SK-N-SH (cell line): ENCODE measurements at places on chromosomes 6 and 20.

GRCh38 chr6:130537447-130537846, 171.6 kb downstream of the TMEM200A start:
- DNase-seq = no peak

- DNase-seq = no peak
Measured at GRCh38 chr6:45645302-45645701, 267.6 kb upstream of the SUPT3H start.

DNA sequence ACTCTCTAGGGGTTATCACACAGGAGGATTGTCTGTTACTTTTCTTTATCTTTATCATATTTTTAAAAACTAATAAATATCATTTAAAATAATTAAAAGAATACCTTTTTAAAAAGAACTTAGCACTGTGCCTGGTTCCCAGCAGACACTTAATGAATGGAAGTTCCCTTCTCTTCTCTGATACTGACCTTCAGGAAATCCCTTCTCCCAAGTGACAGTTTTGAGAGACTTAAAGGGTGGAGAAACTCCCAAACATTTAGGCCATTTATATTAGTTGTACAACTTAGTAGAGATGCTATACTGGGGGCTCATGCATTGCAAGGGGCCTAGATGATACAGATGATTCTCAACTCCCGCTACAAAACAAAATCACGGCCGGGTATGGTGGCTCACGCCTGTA, 18.5 kb downstream of the MAP1LC3A start:
- no peak for DNase-seq

DNA sequence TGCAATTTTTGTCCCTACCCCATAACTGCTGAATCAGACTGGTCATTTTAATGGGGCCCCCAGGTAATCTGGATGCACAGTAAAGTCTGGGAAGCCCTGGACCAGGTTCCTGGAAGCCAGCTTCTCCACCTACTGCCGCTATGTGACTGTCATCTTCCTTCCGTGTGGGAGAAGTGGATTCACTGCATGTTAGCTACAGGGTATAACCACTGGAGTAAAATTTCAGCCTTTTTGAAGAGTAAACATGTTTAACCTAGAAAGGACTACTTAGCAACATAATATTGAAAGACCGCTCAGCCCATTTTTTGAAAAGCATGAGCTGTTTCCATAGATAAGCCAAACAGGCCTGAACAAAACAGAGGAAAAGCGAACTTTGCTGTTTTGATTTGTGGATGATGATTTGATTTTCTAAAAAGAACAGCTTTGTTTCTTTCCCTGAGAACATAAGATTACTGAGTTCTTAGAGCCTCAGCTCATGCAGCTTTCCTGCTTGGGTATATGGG, 208.1 kb downstream of the PLCB4 start:
- no peak for DNase-seq

GRCh38 chr6:36443471-36444428, 950 bp downstream of the KCTD20 start:
- DNase-seq = peak; percentile 63

DNA sequence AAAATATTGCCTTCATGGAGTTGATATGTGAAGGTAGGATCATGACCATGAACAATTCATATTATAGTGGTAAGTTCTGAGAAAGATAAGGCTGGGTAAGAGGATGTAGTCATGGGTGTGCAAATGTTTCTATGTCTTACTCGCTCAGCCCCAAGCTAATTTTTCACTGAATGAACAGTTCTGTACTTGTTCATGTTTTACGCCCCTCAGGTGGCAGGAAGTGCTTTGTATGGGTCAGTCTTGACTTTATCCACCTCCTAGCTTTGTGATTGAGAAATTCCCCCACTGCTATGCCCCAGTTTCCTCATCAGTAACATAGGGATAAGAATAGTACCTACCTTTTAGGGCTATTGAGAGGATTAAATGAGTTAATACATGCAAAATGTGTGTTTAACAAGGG, 148.2 kb upstream of the KCNG1 start:
- DNase-seq = no peak

- no peak for DNase-seq
Measured at GRCh38 chr20:51640743-51641142, 98.2 kb upstream of the NFATC2 start.

DNA sequence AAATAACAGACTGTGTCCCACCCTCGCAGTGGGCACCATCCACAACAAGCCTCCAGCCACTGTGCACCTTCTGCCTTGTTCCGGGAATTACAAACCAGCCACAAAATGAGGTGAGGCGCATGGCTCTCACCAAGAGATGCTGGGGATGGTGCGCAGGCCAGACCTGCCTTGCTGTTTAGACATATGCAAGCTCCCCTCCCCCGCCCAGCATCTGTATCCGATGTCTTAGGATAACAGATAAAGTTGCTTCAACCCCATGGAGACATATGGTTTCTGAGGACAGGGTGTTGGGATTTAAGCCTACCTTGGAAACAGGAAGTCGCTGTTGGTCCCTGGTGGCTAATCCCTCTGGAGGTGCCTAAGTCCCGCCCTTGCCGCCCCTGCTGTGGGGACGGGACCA, 50.4 kb upstream of the MPC1 start:
- DNase-seq = no peak

- DNase-seq = peak; percentile 39
Measured at GRCh38 chr6:22612236-22612635, 42.9 kb downstream of the HDGFL1 start.

- no peak for DNase-seq
Measured at GRCh38 chr20:9969626-9970025, 65.2 kb upstream of the ANKEF1 start.

- DNase-seq = no peak
Measured at GRCh38 chr6:170143401-170144150, 147.3 kb downstream of the DLL1 start.

DNA sequence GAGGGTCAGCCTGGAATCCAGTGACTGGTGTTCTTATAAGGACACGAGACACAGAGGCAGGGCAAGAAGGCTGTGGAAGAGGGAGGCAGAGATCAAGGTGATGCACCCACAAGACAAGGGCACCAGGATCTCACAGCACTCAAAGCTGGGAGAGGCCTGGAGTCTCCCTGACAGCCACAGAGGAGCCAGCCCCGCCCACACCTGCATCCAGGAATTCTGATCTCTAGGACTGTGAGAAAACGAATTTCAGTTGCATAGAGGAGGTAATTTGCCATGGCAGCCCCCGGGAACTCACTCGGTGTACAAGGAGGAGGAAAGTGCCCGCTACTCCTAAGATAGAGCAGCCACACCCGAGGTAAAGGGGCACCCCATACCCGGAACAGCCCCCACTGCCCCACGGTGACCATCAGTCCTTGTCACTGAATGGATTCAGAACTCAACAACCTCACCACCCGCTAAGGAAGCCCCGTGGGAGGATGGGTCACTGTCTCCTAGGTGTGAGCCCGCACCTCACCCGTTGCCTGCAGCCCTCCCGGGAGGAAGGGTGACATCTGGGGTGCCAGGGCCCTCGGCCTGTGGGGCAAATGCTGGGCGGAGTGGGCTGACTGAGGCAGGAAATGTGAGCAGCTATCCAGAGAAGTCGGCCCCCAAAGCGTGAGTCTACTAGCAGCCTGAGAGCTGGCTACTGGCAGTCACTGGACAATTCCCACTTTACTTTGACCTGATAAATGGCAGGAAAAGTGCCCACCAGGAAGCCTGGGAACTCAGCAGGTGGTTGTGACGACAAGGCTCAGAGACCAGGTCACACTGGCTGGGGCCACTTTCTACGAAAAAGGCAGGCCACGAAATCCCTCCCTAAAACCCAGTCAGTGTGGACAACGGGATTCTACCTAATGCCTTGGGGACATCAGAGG, 22.4 kb downstream of the DLL1 start:
- DNase-seq = no peak

DNA sequence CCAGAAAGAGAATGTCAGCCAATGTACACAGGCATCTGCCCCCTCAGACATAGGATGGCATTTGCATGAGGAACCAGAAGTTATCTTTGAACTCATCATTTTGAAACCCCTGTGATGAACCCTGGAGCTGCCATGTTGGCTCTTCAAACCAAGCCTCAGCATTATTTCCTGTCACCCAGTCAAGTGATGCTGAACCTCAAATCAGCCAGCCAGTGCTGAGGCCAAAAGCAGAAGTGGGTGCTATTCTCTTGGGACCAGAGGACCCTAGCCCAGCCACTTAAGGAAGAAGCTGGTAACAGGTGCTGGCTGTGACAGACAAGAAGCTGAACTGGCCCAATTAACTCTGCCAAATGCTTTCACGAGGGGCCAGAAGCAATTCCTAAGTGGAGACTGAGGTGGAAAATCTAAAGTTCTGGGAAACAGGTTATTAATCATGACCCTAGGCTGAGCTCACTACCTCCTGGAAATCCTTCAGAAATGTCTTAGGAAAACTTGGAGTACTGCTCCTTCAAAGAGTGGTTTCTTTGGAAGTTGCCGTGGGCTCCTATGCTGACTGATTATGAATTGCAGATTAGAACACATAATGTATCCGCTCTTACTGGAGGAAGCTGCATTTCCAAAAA, 4.0 kb downstream of the PKIG start:
- no peak for DNase-seq

DNA sequence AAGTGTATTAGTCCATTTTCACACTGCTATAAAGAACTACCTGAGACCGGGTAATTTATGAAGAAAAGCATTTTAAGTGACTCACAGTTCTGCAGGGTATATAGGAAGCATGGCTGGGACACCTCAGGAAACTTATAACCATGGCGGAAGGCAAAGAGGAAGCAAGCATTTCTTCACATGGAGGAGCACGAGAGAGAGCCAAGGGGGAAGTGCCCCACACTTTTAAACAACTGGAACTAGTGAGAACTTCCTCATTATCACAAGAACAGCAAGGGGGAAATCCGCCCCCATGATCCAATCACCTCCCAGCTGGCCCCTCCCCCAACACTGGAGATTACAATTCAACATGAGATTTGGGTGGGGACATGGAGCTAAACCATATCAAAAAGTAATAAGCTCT, 28.3 kb upstream of the B3GAT2 start:
- DNase-seq = no peak

GRCh38 chr6:149254253-149254652, 63.3 kb upstream of the TAB2 start:
- DNase-seq = no peak

- DNase-seq = no peak
Measured at GRCh38 chr6:32614366-32615081, 22.7 kb upstream of the HLA-DQA1 start.

GRCh38 chr6:17178754-17179529, 77.1 kb downstream of the STMND1 start:
- DNase-seq = peak; percentile 36

- no peak for DNase-seq
Measured at GRCh38 chr6:110114004-110114403, 65.5 kb downstream of the WASF1 start.

GRCh38 chr6:70551566-70551965, 15.2 kb upstream of the SDHAF4 start:
- DNase-seq = no peak

- DNase-seq = no peak
Measured at GRCh38 chr20:59788811-59789397, 144.5 kb downstream of the SYCP2 start.

DNA sequence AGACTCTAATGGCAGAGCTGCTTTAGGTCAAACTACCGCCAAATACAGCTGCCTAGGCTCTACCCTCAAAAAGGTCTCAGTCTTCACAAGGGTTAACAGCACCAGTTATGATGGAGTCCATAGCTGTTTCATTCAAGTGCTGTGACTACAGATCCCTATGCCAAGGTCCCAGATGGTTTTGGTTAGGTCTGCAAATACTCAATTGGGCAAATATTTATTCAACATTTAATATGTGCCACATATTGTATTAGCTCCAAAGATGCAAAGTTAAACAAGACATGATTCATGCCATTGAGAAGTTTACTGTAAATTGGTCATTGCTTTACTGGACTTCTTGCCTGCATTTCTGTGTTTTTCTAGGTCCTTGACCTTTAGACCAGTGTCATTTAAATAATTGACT, 55.8 kb upstream of the TFAP2D start:
- DNase-seq = no peak
